ENCODE measurements at places on chromosomes 7 and 10. TPM values are rescaled to one million over a fixed set of nuclear protein-coding genes. Genes with fewer than 3 reads are reported as not detected.

GRCh38 chr7:30678805-30679204, 3.5 kb downstream of the CRHR2 start:
- no peak for DNase-seq

DNA sequence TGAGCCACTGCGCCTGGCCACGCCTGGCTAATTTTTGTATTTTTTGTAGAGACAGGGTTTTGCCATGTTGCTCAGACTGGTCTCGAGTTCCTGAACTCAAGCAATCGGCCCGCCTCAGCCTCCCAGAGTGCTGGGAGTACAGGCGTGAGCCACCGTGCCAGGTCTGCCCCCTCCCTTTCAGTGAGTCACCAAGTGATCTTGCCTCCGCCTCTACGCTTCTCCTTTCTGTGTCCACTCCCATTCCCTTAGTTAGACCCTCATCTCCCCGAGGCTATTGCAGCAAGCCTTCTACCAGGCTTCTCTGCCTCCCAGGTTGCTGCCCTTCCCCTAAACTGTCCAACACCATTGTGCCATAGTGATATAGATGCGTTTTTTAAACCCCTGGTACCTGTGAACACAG, 32.9 kb downstream of the CDC123 start:
- DNase-seq = no peak

DNA sequence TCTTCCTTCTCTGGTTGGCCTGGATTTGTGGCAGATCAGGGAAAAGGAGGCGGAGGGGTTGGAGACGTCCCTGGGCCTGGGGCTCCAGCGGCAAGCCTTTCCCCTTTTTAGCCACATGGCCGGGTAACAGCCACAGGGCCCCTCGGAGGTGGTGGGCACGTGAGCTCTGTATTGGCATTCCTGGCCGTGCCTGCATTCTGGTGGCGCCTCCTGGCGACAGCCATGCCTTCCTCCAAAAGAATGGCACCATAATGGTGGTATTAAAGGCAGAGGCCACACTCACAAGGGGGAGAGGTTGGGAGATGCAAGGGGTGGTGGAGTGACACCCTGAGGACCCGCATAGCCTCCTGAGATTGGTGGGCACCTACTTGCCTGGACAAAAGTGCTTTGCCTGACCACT, 3.0 kb upstream of the AQP1 start:
- no peak for DNase-seq

DNA sequence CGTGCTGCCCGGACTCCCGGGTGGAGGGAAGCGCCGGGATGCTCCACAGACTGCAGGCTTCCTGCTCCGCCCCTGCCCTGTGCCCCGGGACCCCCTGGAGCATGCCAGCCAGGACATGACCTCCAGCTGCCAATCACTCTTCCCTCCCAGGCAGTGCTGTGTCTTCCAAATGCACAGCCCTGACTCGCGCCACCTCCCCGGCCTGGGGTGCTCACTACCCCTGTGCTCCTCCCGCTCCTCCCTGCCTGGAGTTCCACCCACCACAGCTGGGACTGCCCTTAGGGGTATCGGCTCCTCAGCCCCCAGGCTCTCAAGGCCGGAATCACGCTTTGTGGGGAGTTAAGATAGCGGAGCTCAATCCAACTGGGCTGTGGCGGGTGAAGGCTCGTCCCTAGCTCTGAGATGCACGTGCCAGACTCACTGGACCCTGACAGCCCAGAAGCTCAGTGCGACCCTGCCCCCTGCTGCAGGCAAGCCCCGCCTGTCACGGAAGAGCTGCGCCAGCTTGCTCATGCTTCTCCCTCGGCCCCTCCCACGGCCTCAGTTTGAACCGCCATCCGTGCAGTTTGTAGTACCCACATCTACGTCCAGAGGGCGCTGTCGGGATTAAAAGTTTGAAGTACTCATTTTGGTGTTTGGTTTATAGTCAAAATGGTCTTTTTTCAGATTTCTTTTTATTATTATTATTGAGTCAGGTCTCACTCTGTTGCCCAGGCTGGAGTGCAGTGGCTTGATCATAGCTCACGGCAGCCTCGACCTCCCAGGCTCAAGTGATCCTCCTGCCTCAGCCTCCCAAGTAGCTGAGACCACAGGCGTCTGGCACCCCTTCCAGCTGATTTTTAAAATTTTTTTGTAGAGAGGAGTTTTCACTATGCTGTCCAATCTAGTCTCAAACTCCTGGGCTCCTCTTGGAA, 142.5 kb upstream of the TCERG1L start:
- no peak for DNase-seq

GRCh38 chr7:77239471-77239870, 39.9 kb upstream of the FGL2 start:
- DNase-seq = no peak

The PNLIPRP1 gene
- not detected for total RNA-seq

DNA sequence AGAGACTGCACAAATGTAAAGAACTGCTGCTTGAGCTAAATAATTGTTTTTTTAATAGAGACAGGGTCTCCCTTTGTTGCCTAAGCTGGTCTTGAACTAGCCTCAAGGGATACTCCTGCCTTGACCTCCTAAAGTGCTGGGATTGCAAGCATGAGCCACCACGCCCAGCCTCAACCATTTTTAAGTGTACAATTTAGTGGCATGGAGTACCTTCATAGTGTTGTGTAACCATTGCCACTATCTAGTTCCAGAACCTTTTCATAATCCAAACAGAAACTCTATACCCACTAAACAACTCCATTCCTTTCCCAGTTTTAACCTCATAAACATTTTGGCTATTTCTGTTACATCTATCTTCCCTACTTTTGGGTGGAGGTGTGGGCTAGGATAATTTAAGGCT, 6.7 kb downstream of the EIF4H start:
- no peak for DNase-seq

GRCh38 chr7:139777133-139777891, 486 bp downstream of the HIPK2 start:
- peak; percentile 33 for DNase-seq

The LIPK gene
- total RNA-seq = not detected

- no peak for DNase-seq
These were observed 3.1 kb downstream of the CSTF2T start for GRCh38 chr10:51696251-51696650.

The OGDHL gene
- total RNA-seq = not detected

The COL26A1 gene
- total RNA-seq = 0.29 TPM

DNA sequence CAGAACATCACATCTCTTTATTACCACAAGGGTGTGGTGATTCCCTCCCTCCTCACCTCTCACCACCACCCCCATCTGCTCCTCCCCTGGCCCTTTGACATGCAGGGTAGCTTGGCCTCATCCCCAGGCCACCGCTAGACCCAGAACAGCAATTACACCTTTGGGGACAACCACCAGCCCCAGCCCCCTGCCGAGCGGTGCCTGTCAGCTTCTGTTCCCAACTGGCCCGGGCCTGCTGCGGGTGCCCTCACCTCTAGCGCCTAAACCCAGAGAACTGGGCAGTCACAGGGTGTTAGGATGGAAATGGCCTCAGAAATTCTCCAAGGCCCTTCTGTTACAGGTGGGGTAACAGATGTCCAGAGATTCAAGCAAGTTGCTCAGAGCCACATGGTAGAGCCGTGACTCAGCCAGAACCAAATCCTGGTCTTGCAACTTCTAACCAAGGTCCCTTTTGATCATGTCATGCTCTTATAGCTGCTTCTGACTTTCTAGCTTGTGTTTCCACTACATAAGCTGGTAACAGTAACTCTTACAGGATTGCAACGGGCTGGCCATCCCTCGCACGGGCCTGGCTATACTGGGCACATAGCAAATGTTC, 78.0 kb downstream of the PRKAG2 start:
- DNase-seq = no peak

GRCh38 chr10:84608126-84608525, 279.7 kb downstream of the CCSER2 start:
- no peak for DNase-seq

DNA sequence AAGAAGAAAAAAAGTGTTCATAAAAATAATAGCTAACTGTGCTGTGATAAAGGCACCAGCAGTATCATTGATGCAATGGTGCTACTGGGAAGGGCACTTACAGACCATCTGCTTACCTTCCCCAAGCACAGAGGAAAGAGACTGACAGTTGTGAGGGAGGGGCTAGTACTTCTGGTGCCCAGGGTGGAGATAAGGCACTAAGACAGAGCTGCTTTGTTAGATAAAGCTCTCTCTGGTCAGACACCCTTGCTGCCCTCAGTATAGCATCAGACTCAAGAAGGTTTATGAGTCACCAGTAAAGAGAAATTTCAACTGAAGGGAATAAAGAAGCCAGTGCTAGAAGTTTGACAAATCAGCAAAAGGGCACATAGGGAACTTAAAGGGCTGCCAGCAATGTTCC, 325.6 kb downstream of the HPSE2 start:
- peak; percentile 3 for DNase-seq

The PI4K2A gene
- total RNA-seq = 10.4 TPM

The PNLIPRP3 gene
- total RNA-seq = not detected

The PTPRN2 gene
- 9.0 TPM for total RNA-seq

- DNase-seq = peak; percentile 39
These were observed 16.4 kb upstream of the FOXK1 start for GRCh38 chr7:4665661-4666060.

DNA sequence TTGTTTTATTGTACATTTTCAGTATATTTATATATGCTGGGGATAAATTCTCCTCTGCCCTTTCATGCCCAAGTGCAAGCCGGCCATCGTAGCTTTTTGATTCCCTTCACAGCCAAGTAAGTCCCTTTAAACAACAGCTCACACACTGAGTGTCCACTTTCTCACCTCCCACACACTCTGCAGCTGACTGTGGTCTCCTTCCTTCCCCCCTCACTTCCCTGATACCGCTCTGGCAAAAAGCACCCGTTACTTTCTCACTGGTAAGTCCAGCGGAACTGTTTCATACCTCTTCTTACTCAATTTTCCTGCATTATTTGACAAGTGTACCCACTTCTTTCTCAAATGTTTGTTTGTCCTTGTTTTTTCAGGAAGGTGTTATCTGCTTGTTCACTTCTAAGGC, 35.2 kb downstream of the MGAM start:
- no peak for DNase-seq

The THSD7A gene
- under 0.01 TPM for total RNA-seq

DNA sequence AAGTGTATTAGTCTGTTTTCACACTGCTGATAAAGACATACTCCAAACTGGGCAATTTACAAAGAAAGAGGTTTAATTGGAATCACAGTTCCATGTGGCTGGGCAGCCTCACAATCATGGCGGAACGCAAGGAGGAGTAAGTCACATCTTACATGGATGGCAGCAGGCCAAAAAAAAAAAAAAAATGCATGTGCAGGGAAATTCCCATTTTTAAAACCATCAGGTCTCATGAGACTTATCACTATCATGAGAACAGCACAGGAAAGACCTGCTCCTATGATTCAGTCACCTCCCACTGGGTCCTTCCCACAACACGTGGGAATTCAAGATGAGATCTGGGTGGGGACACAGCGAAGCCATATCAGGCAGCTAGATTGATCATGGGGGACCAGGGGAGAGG, 136.8 kb downstream of the EXOC4 start:
- no peak for DNase-seq

DNA sequence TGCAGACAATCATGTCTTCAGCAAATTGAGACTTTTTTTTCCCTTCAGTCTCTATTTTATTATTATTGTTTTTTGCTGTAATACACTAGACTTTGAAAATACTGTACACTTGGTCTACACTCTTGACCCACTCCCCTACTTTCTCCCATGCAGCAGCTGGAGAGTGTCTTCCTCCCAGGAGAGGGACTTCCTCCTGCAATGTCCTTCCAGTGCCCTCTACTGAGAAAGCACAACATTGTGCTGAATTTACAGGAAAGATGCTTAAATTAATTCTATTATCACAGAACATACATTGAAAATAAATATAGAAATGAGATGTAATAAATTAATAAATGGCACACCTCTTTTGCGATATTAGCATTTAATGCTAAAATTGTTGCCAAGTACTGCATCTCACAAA, 411.3 kb downstream of the CCSER2 start:
- DNase-seq = no peak

The GBX1 gene
- not detected for total RNA-seq

GRCh38 chr10:70810967-70811366, 4.8 kb upstream of the SGPL1 start:
- DNase-seq = no peak

DNA sequence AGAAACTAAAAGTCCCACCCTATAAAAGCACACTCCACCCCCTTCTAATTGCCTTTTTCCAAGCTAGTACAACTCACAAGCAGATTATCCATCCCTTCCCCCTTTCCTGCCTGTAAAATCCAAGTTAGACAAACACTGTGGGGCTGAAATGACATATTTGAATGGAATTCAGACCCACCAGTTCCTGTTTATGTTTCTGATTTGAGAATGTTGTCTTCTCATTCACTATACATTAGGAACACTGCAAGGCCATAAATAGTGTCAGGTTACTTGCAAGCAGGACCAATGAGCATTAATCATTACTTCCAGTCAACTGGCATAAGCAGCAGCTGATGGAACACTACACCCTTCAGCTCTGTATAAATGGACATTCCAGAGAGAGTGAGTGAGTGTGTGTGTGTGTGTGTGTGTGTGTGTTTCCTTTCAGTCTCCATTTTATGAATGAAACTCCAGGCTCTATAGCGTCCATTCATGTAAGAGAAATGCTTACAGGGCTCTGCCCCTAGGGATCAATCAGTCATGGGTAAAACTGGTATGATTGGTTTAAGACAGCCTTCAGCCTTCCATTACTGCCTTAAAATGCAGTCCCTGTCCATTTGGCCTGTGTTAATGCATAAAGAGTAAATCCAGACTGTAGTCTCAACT, 69.3 kb downstream of the ETV1 start:
- DNase-seq = peak; percentile 100

The TUBB8 gene
- total RNA-seq = not detected

DNA sequence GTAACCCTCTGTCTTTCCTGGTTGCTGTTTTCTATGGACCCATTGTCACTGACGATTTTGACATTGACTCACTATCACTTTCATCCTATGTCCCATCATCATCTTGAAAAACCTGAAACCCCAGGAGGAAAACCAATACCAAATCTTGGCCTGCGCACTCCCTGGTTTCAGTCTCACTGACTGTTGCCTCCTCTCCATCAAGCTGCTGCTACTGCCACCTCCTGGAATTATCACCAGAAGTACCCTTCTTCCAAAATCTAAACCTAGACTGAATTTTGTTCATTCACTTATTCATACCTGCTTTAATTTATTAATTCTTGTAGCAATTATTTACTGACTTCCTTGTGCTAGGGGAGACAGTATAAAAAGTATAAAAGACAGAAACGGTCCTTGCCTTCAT, 44.5 kb upstream of the ACBD5 start:
- peak; percentile 22 for DNase-seq

DNA sequence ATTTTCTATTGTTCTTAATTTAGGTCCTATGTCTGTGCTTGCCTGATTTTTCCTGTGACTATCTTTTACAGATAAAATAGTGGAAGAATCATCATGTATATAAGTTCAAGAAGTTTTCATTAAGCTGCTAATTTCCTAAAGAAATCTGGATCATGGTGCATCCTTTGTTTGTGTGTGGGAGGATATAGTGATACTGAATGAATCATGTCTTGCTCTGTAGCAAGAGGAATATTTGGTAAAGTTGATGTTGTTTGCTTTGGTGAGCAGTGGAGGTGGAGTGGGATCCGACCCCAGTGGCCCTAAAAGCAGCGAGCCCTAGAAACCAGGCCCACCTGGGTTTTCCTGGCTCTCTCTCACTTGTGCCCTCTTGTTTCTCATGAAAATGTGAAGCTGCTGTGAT, 83.7 kb downstream of the CCNY start:
- peak; percentile 18 for DNase-seq

Measured in RPMI7951 (cell line).